ENCODE measurements at places on chromosomes 1 and 21.

DNA sequence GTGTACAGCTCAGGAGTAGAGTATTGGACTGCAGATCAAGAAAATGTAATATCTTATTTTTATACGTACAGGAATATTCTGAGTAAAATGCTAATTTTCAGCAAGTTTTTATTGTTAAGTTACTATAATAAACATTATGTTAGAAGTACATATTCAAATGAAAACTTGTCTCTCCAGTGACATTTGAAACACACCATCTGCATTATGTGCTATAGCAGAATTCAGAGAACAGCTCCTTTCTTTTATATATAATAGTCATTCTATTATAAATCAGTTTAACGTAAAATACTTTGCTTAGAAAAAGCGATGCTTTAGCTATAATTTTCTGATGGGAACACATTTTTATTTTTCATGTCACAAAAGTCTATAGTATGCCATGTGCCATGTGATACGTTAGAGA lies 249.0 kb downstream of the PTPRC start:
- no peak for DNase-seq

- DNase-seq, result peak; percentile 83
Observed at GRCh38 chr1:33180911-33181890, 642 bp downstream of the TRIM62 start.

- DNase-seq, result no peak
Observed at GRCh38 chr1:228198977-228199590, 8.8 kb upstream of the OBSCN start.

DNA sequence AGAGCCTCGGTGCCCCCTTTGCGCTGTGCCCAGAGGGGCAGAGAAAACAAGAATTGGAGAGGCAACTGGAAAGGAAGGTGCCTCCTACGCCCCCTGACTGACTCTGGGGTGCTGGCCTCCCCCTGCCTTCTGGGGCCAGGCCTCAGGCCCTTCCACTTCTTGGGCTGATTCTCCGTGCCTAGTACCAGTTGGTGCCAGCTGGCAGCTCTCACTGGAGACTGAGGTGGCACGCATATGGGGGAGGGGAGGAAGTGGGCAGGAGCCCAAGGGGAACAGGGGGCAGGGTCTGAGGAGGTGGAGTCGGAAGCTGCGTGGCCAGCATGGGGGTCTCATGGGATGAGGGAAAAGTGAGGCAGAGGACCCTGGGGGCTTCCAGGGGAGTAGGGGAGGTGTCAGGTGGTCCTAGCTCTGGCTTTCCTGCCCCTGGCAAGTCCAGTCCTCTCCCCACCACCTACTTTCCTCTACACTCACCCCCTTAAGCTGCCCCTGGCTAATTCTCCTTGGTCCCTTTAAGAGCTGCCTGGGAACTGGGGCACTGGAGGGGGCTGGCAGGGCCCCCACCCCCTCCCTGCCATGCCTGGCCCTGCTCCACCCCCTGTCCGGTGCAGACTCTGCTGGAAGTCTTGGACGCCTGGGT lies 6.5 kb upstream of the SEMA4A start:
- no peak for DNase-seq

DNA sequence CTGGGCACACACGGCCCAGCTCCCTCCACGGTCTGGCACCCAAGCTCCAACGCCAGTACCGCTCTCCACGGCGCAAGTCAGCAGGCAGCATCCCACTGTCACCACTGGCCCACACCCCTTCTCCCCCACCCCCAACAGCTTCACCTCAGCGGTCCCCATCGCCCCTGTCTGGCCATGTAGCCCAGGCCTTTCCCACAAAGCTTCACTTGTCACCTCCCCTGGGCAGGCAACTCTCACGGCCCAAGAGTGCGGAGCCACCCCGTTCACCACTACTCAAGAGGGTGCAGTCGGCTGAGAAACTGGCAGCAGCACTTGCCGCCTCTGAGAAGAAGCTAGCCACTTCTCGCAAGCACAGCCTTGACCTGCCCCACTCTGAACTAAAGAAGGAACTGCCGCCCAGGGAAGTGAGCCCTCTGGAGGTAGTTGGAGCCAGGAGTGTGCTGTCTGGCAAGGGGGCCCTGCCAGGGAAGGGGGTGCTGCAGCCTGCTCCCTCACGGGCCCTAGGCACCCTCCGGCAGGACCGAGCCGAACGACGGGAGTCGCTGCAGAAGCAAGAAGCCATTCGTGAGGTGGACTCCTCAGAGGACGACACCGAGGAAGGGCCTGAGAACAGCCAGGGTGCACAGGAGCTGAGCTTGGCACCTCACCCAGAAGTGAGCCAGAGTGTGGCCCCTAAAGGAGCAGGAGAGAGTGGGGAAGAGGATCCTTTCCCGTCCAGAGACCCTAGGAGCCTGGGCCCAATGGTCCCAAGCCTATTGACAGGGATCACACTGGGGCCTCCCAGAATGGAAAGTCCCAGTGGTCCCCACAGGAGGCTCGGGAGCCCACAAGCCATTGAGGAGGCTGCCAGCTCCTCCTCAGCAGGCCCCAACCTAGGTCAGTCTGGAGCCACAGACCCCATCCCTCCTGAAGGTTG lies 97.6 kb downstream of the PIK3R3 start:
- no peak for DNase-seq

- DNase-seq, result no peak
Observed at GRCh38 chr1:35345439-35345981, 77.0 kb downstream of the ZMYM4 start.

GRCh38 chr1:107538502-107538901 lies 397.7 kb downstream of the NTNG1 start:
- no peak for DNase-seq

Measured in CD4-positive, alpha-beta T cell treated with Interleukin-2 at 100 ng/mL for 4 hours (primary cell).